ENCODE measurements at places on chromosomes 1 and 21.

GRCh38 chr1:94846308-94846707 lies 26.2 kb downstream of the SLC44A3 start:
- DNase-seq: no peak

GRCh38 chr1:162206749-162207635 lies 137.5 kb downstream of the NOS1AP start:
- DNase-seq: no peak

- DNase-seq: no peak
These were observed 27.4 kb downstream of the KCNN3 start for GRCh38 chr1:154842635-154843034.

GRCh38 chr1:1942753-1943656 lies 23.9 kb upstream of the TMEM52 start:
- no peak for DNase-seq

- DNase-seq: no peak
These were observed 1.8 kb downstream of the TXNIP start for GRCh38 chr1:145994391-145995120.

- no peak for DNase-seq
These were observed 41.8 kb downstream of the MAP3K7CL start for GRCh38 chr21:29172282-29172681.

DNA sequence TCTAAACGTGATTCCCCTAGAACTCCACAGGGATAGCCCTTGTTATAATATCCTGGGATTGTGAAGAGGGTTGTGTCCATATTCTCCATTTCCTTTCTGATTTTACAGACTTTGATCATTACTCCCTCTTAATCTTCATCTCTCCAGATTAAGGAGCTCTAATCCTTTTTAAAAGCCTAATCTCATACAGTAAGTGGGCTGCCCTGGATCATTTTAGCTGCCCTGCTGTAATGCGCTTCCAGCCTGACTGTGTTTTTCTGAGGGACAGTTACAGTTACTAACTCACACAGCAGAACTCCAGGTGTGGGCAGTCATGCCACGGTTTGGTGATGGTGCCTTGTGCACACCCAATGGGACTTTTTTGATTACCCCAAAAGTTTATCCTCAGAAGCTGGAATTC lies 33.5 kb downstream of the PROX1 start:
- no peak for DNase-seq

- DNase-seq: no peak
These were observed 570.2 kb upstream of the BEND5 start for GRCh38 chr1:49346767-49347349.

DNA sequence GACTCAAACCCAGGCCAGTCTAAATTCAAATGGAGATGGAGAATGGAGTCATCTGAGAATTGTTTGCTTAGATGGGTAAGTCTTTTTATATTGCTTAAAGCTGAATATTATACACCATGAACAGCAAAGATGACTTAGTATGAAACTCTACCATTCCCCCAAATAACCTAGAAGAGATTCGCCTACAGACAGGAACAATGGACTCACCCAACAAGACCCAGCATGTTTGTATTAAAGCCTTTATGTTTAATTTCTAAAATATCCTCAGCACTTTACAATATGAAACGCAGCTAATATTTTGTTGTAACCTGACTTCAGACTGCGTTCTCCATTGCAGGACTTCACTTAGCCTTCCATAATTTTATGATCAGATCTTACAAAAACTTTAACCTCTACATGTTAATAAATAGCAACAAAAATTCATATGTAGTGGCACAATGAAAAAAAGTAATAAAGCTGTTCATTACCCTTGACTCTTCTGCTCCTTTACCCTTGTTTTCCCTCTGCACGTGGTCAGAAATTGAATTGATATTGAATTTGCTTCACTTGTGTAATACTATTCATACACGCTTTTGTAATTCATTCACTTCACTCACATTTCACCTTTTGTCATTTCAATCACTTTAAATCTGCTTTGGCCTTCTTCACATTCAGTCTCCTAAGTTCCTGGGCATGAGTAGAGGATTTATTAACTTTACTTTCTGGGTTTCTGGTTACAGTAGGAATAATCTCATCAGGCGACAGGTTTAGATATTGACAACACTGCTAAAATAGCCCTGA lies 177.3 kb upstream of the PTBP2 start:
- DNase-seq: no peak

- no peak for DNase-seq
These were observed 24.0 kb upstream of the CASZ1 start for GRCh38 chr1:10820422-10820821.

DNA sequence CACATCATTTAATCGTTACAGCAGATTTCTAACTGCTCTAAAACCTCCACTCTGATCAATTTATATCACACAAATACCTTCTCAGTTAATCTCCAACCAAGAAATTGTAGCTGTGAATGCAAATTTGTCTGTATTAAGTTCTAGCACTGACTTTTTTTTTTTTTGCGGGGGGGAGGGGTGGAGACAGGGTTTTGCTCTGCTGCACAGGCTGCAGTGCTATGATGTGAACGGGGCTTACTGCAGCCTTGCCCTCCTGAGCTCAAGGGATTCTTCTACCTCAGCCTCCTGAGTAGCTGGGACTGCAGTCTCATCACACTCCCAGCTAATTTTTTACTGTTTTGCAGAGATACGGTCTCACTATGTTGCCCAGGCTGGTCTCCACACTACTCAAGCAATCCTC lies 163.6 kb downstream of the RERE start:
- no peak for DNase-seq

- no peak for DNase-seq
These were observed 14.1 kb downstream of the XKR8 start for GRCh38 chr1:27973771-27974416.

GRCh38 chr1:235649368-235650163 lies at the start of gene GNG4:
Gene GNG4, minus strand, starts transcription at chr1:235649784. Its CDS starts 65,946 bp downstream, at chr1:235583838.
- DNase-seq: no peak

GRCh38 chr21:42417533-42417932 lies 13.8 kb downstream of the UBASH3A start:
- no peak for DNase-seq

GRCh38 chr1:15959424-15959823 lies 16.5 kb downstream of the ZBTB17 start:
- DNase-seq: no peak

GRCh38 chr1:44648529-44649250 lies 25.6 kb downstream of the TMEM53 start:
- no peak for DNase-seq

DNA sequence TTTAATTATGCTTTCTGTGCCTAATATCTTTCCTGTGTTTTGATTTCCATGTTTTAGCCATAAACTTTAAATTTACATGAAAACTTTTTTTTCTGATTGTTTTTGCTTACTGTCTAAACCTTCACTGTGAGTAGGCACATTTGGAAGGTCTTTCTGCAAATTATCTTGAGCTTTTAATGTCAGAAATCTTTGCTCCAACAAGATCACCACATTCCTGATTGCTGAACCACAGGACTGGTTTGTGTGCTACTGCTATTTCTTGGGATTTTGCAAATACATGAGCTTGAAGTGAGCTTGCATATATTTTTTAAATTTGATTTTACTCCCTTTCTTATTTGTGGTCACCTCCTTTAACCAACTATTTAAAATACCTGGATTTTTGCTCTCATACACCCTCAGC lies 61.3 kb downstream of the PTBP2 start:
- DNase-seq: no peak

- no peak for DNase-seq
These were observed 688.6 kb upstream of the ADGRL4 start for GRCh38 chr1:79695138-79695537.

DNA sequence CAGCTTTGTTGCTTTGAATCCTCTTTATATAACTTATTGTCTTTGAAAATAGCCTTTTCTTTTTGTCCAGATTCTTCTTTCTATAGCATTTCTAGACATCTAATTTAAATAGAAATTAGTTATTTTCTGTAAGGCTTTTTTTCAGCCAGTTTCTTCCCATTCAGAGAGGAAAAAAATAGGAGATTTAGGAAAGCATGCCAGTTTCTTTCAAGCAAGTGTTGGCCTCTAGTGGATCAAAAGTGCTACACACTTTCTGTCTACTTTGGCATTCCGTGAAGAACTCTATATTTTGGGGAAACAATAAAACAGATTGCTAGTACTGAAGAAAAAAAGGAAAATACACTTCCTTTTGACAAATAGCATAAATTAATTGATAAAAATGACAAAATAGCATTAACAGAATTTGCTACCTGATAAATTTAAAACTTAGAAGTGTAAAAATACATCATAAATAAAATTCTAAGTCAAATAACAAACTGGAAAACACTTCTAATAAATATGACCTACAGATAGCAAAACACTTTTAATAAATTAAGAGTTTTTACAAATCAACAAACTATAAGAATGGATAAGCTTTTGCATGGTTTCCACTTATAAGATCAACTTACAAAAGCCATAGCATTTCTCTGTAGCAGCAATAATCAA lies 13.1 kb upstream of the EXO1 start:
- DNase-seq: no peak

DNA sequence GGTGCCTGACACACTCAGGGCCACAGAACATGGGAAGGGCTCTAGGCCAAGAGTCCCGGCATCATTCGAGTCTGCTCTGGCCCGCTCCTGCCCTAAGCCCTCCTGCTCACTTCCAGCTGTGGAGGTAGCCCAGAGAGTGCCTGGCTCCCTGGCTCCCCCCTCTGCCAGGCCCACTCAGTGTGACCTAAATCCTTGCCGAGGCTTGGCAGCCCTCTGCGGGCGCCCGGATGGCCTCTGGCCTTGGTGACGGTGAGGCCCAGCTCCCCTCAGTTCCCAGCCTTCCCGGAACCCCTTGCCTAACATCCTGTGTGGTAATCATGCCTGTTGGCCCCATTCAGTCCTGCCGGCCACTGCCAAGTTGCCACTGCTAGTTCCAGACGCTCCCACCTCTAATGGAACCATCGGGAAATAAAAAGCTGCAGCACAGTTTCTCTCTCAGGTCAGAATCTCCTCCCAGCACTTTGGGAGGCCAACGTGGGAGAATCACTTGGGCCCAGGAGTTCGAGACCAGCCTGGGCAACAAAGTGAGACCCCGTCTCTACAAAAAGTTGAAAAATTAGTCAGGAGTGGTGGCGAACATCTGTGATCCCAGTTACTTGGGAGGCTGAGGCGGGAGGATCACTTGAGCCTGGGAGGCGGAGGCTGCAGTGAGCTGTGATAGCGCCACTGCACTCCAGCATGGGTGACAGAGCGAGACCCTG lies 1.2 kb upstream of the H6PD start:
- no peak for DNase-seq

GRCh38 chr21:35046880-35047229 lies 2.2 kb downstream of the RUNX1 start:
- no peak for DNase-seq

GRCh38 chr1:97138515-97139032 lies 417.0 kb downstream of the PTBP2 start:
- no peak for DNase-seq

DNA sequence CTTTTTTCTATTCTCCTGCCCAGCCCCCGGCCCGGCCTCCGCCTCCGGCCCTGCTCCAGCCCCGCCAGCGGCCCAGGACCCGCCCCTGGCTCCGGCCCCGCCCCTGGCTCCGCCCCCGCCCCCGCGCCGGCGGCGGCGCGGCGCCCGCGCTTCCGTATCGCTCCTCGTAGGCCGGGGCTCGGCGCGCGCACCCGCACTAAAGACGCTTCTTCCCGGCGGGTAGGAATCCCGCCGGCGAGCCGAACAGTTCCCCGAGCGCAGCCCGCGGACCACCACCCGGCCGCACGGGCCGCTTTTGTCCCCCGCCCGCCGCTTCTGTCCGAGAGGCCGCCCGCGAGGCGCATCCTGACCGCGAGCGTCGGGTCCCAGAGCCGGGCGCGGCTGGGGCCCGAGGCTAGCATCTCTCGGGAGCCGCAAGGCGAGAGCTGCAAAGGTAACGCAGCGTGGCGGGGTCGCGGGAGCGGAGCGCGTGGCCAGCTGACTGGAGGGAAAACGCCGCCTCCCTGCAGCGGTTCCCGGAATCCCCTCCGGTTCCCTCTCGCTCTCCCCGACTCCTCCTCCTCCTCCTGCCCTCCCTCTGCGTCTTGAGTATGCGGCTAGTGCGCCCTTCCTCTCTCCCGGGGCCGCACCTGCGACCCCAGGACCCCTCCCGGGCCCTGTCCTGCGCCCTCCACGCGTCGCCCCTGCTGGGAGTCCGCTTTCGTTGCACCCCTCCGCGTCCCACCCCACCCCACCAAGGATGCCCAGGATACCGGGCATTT lies at the start of gene IFNAR2:
Gene IFNAR2 (plus strand): TSS at position 155 of the 761 bp plus-strand sequence. CDS start 11,985 bp downstream, outside the sequence.
- DNase-seq: peak; percentile 49

- DNase-seq: no peak
These were observed 81.6 kb downstream of the ZP4 start for GRCh38 chr1:237809099-237809498.

DNA sequence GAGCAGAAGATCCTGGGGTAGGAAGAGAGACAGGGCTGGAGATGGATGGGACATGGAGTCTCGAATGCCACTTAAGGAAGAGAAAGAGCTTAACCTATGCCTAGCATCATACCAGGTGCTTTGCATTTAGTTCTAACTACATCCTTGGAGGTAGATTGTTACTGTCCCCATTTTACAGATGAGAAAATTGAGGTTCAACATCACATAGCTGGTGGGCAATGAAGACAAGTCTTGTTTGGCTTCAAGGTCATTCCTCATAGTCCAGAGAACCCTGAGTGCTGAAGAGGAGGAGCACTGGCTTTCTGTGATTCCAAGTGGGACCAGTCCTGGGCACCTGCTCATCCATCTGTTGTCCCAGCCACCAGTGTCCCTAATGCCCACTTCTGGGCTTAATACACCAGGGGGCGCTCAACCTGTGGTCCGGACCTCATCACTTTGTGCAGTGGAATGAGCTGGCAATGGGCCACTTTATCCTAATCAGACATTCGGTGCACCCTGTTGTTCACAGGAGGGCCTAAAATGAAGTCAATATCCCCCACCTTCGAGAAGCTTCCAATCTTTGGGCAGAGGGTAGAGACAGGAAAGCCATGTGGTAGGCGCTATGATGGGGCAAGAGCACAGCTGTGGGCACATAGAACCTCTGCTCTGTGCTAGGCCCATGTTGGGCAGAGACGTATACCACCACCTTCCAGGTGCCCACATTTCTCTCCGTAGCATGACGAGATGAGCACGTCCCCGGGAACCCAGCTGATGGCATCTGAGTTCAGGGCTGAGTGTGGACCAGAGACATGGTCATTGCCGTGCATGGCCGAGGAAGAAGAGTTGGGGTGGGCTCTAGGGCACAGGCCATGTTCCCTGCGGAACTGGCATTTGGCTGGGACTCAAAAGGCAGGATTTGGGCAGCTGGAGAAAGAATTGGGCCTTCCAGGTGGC lies 9.2 kb downstream of the RPS6KA1 start:
- no peak for DNase-seq

- no peak for DNase-seq
These were observed 112.1 kb downstream of the RUNX1 start for GRCh38 chr21:34936883-34937563.

- no peak for DNase-seq
These were observed 158.2 kb downstream of the PBX1 start for GRCh38 chr1:164716992-164717703.

- DNase-seq: no peak
These were observed 46.8 kb upstream of the SOX13 start for GRCh38 chr1:204025917-204026707.

- no peak for DNase-seq
These were observed 17.1 kb downstream of the SYNC start for GRCh38 chr1:32685498-32685897.

- no peak for DNase-seq
These were observed 8.3 kb upstream of the PEF1 start for GRCh38 chr1:31652891-31653499.

All from stimulated activated CD8-positive, alpha-beta memory T cell treated with anti-CD3 and anti-CD28 coated beads, Interleukin-7, amount 100 ng/mL, for 1 hour (primary cell).